SJSA1 (cell line): ENCODE measurements at places on chromosomes 6 and 20. TPM values are rescaled to one million over a fixed set of nuclear protein-coding genes. Genes with fewer than 3 reads are reported as not detected.

GRCh38 chr6:43702534-43703440, 15.2 kb upstream of the MRPS18A start:
- no peaks in the 10 kb centered on the region for H3K27me3 ChIP-seq
- DNase-seq = peak; percentile 95
- peaks cover 71% of the 10 kb centered on the region for H3K4me1 ChIP-seq
- no peak overlapping the region for H3K27ac ChIP-seq

DNA sequence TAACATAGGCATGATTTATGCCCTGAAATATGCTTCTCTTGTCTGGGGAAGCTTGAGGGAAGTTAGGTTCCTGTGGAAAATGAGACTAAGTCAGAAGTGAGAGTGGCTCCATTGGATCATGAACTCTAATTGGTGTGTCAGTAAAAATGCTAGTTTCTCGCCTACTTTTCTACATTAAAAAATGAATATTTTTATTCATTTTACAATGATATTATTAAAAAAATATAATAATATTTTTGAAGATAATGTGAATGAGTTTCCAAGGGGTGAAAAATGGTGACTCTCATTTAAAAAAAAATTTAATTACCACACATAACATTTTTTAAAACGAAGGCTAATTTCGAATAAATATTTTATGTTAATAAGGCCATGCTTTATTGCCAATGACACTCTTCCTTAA, 84.2 kb downstream of the HIVEP1 start:
- no peaks in the 10 kb centered on the region for H3K36me3 ChIP-seq
- H3K27me3 ChIP-seq = no peaks in the 10 kb centered on the region
- H3K4me3 ChIP-seq = no peak overlapping the region

DNA sequence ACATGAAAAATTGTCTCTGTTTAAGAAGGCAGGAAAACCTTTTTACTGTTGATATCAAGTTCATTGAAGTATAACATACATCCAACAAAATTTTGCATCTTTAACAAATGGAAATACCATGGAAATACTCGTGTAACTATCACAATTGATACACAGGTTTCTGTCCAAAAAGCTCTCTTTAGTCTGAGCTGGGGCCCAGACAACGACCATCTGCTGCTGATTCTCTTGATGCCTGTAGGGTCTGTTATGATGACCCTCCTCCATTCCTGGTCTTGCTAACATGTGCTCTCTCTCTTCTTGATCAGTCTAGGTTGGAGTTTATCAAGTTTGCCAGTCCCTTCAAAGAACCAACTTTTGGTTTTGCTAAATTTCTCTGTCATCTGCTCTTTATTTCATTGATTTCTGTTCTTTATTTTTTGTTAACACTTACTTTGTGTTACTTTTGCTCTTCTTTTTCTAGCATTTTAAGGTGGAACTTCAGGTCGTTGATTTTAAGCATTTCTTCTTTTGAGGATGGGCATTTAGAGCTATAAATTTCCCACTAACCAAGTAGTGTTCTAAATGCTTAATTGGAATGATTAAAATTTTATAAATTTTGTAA, 116.8 kb downstream of the PSMB1 start:
- H3K27ac ChIP-seq = no peak overlapping the region
- no peaks in the 10 kb centered on the region for H3K36me3 ChIP-seq
- no peaks in the 10 kb centered on the region for H3K27me3 ChIP-seq
- no peak for DNase-seq
- peaks cover 24% of the 10 kb centered on the region for H3K4me1 ChIP-seq

GRCh38 chr6:169085466-169085865, 168.2 kb downstream of the THBS2 start:
- H3K27ac ChIP-seq = no peak overlapping the region
- no peak overlapping the region for H3K4me3 ChIP-seq
- no peaks in the 10 kb centered on the region for H3K27me3 ChIP-seq
- H3K4me1 ChIP-seq = peaks cover 12% of the 10 kb centered on the region

- no peak for DNase-seq
- H3K27me3 ChIP-seq = no peaks in the 10 kb centered on the region
- H3K27ac ChIP-seq = no peak overlapping the region
- H3K4me1 ChIP-seq = no peaks in the 10 kb centered on the region
Observed at GRCh38 chr6:123551939-123552707, 84.6 kb downstream of the TRDN start.

Gene TMEM74B
- not detected in 2 replicates for total RNA-seq

Gene VSX1
- total RNA-seq = not detected in 2 replicates

Gene SOX18
- total RNA-seq = 61.7 and 70.0 TPM in 2 replicates

Gene ALDH8A1
- total RNA-seq = not detected in 2 replicates
